Stimulated activated CD4-positive, alpha-beta T cell treated with anti-CD3 and anti-CD28 coated beads, Interleukin-15, amount 100 ng/mL, for 1 hour (primary cell): ENCODE measurements at places on chromosomes 12 and 14.

GRCh38 chr14:92984082-92984788 lies 61.3 kb downstream of the CHGA start:
- no peak for DNase-seq

DNA sequence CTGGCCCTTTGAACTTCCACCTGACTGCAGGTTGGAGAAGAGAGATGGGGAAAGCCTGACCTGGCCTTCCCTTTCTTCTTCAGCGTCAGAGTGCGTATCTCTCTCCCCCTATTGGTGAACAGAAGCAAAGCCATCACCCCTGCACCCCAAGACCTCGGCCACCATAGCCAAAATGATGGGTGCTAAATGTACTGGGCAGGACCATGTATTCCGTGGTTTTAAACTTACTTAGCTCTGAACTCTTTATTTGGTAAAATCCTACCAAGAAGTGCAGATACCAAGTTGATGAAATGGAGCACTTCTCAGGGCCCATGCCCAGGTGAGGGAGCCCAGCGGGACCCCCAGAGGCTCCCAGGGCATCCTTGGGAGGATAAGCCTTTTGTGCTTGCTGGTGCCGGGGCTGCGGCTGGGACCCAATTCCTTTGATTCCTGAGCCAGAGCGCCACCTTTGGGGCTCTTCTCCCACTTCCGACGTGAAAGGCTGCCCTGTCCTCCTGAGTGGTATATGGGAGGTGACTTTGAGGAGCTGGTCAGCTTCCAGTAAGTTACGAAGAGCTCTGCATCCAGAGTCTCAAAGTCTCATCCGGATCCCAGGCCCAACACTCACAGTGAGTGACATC lies 9.4 kb downstream of the CCND2 start:
- no peak for DNase-seq

- no peak for DNase-seq
Observed at GRCh38 chr12:118185602-118186397, 49.9 kb downstream of the PEBP1 start.

- DNase-seq, result no peak
Observed at GRCh38 chr14:105072381-105072861, 7.2 kb upstream of the GPR132 start.

GRCh38 chr12:106651552-106651951 lies 68.7 kb downstream of the RFX4 start:
- no peak for DNase-seq

DNA sequence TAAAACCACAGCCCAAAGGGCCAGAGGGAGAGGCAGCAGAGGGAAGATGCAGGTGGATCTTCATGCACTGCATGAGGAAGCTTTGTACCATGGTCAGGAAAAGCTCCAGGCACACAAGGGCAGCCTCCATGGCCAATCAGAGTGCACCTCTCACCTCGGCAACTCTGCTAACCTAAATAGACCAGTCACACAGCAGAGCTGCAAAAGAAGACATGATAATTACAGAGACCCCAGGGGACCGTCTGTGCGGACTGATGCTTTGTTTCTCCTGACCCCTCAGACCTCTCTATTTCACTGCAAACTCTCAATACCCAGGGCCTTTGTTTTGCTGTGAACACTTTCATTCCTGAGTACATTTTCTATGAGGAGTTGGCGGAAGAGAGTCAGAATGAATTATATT lies 10.7 kb upstream of the TCL1B start:
- no peak for DNase-seq

DNA sequence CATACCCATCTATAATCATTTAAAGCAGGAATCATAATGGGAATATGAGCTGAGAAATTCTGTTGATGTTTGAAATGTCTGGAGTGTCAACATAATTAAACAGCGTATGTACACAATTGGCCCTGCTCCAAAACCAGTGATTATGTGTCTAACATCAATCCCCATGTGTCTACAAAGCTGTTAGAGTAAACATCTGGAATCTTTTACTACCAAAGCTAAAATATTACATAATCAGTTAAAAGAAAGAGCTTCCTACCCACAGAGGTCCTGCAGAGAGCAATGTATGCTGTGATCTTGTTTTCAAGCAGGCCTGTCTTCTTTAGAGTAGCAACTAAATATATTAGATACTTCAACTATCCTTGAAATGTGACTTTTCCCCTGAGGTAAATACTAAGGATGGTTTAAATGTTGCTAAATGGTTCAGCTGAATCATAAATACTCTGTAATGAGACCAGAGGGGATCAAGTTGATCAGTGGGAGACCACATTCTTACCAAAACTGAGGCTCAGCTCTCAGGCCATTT lies 74.3 kb downstream of the RASSF8 start:
- no peak for DNase-seq

DNA sequence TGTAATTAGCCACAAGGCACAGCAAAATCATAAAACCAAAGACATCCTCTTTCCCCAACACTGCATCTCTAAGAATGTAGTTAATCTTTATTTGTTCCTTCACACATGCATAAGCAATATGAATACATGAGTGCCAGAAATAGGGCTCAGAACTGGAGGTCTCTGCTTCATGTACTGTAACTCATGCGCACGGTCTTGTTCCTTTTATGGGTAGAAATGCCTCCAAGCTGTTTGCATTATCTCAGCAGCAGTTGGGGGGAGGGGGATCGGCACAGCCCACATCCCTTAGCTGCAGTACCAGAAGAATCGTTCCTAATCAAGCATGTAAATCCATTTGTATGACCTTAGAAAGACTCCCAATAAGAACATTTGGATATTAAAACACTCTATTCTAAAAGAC lies 20.0 kb downstream of the RHOJ start:
- DNase-seq, result no peak
